Aorta (tissue), 5 donors: ENCODE measurements at places on chromosomes 5 and 9.

GRCh38 chr5:140216478-140217074 is 41.6 kb downstream of the CYSTM1 start:
- no peak for DNase-seq

DNA sequence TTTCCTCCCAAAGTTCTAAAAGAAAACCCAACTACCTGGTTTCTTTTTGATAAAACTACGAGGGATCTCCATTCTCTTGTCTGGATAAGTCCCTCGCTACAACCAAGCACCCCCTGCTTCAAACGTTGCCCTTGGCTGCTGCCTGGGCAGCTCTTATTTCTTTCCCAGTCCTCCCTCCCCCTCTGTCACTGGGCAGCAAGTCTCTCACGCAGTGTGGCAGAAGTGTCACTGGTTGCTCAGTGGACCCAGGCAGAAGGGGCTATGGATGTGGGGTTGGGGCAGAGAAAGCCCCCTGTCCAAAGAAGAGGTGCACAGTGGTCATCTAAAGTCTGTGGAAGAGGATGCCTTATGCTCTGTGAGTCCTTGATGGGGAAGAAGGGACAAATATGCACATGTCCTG is 7.2 kb upstream of the SMIM32 start:
- DNase-seq = no peak

- DNase-seq = no peak
These were observed 12.2 kb upstream of the MIER3 start for GRCh38 chr5:56964173-56964572.

GRCh38 chr9:94779693-94780290 is 53.3 kb downstream of the AOPEP start:
- no peak for DNase-seq

GRCh38 chr5:38291355-38291754 is 33.0 kb downstream of the EGFLAM start:
- DNase-seq = no peak

GRCh38 chr5:462051-462481 is 19.1 kb downstream of the EXOC3 start:
- peak; percentile 64 for DNase-seq

- no peak for DNase-seq
These were observed 5.3 kb upstream of the DCP2 start for GRCh38 chr5:112971276-112971675.

- DNase-seq = no peak
These were observed 83.1 kb downstream of the EDIL3 start for GRCh38 chr5:84301535-84301934.

DNA sequence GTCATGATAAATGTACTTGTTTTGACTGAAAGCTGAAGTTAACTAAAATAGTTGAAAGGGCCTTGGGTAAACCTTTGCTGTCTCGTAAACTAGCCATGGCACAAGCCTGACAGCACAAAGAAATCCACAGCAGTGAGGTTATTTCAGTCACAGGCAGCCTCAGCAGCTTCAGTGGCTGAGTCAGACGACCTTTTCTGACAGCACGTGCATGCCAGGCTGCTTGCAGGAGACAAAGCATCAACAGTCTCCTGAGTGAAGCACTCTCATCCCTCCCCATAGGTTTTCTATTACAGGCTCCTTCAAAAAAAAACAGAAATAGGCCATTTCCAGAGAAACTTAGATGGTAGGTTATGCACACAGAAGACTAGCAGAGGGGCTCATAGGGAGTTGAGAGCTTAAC is 34.6 kb downstream of the OXCT1 start:
- DNase-seq = peak; percentile 75

DNA sequence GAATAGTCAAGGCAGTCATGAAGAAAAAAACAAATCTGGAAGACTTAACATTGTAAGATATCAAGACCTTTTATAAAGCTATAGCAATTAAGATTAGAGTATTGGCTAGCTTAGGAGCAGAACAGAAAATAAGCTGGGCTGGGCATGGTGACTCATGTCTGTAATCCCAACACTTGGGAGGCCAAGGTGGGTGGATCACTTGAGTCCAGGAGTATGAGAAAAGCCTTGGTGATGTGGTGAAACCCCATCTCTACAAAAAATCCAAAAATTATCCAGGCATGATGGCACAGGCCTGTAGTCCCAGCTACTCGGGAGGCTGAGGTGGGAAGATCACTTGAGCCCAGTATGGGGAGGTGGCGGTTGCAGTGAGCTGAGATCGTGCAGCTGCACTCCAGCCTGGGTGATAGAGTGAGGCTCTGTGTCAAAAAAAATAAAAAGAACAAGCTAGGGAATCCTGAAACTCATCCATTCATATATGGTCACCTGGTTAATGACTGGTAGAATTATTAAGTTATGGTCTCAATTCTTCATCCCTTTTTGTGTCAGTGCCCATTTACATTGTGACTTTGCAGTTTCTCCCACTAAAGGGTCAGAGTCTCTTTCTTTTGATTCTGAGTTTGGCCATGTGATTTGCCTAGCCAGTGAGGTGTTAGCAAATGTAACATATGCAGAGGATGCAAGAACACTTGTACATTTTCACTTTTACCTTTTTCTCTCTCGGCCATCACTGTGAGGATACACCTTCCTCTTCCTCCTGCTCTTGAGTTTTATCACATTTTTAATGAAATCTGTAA is 144.6 kb upstream of the SGCD start:
- DNase-seq = no peak
